ENCODE measurements at places on chromosomes 13 and 19.

- no peak for DNase-seq
These were observed 1560.2 kb downstream of the EFNB2 start for GRCh38 chr13:104975272-104975671.

DNA sequence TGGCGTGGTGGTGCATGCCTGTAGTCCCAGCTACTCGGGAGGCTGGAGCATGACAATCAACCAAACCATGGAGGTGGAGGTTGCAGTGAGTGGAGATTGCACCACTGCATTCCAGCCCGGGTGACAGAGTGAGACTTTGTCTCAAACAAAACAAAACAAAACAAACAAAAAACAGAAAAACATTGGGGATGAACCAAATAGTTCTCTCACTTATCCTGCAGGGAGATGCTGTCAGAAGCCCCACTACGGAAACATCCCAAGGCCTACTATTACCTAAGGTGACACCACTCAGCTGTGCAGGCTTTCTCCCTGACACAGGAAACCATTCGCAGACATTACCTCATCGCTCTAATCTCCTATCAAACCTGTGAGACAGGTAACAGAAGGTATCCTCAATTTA lies 113.5 kb downstream of the FOXO1 start:
- peak; percentile 33 for DNase-seq

DNA sequence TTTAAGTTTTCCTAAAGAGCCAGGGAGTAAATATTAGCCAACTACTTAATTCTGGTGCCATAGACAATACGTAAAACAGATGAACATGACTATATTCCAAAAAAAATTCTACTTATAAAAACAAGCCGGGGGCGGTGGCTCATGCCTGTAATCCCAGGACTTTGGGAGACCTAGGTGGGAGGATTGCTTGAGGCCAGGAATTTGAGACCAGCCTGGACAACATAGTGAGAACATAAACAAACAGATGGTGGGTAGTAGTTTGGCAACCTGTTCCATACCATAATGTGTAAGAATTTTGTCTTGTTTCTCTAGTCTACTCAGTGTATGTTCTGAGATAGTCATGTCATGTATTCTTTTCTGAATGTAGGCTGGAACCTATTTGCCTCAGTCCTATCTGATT lies 25.4 kb downstream of the ITM2B start:
- DNase-seq = no peak

DNA sequence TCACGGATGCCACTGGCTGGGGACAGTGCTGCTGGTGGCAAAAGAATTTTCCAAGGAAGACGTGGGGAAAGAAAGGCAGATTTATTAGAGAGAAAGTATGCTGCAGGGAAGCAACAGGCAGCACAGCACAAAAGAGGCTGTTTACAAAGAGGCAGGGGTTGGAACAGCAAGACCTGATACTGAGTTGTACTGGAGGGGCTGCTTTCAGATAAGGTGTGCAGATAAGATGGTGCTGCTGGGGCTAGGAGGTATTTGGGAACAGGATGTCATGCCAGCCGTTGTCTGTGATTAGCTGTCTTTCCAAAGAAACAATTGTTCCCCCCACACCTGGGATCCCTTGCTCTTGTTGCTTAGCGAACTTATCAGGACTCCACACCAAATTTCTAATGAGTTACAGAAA lies 2023.3 kb upstream of the PCDH20 start:
- DNase-seq = no peak

GRCh38 chr19:39303373-39304184 lies 7.4 kb downstream of the IFNL1 start:
- DNase-seq = no peak

DNA sequence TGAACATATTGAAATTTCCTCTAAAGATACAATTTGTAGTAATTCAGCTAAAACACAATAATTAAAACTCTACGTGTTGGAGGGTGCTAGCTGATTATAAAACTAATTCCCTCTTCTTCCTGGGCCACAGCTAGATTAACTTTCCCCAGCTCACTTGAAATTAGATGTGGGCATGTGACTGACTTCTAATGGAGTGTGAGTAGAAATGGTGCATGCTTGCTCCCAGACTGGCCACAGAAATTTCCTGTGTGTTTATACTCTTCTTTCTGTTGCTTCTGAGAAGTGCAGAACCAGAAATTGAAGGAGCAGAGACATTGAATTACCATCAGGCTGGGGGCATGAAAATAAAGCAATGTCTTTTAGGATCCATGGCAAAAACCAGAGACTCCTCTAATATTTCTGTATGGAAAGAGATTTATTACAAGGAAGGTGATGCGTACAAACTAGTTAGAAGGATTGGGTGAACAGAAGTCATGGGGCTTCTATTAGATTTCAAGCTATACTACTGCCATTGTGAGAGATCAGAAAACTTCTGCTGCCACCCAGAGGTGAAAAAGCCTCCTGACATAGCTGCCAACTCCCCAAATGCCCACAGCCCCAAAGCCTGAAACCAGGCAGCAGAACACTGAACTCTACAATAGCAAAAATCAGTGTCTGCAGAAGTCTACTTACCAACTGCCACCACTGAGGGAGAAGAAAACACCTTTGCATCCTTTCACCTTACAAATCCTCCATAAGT lies 379.2 kb upstream of the MIR17HG start:
- DNase-seq = peak; percentile 58
